NCI-H526 (cell line): ENCODE measurements at places on chromosomes 2 and 18.

DNA sequence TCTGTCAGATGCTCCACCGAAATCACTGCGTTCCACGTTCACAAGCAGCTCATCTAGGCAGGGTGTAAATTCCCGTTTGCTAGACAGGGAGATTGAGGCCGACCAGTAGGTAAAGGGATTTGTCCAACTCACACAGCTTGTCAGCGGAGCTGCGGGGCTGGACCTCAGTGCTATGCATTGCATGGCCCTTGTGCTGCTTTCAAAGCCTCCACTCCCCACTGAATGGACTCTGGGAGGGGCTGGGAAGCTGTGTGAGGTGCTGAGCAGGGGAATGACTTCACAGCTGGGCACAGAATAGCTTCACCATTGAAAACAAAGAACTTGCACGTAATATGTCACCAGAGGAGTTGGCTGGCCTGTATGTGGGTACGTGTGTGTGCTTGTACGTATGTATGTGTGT is 21.4 kb downstream of the CELF4 start:
- DNase-seq, result no peak

GRCh38 chr18:58525517-58525916 is 103.4 kb downstream of the ALPK2 start:
- no peak for DNase-seq

DNA sequence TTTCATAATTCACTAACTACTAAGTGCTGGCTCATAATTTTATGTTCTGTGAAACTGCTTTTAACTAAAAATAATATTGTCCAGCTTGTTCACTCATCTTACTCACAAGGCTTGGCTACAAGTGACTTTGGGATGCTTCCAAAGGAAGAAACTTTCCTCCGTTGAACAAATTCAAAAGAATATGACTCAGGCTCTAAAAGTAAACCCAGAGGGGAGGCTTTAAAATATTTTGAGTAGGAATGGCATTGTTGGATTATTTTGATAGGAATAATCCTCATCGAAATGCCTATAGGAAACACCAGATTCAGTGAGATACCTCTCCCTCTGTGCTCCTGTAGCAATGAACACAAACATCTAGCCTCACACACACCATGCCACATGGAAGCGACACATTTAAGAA is 25.2 kb upstream of the TLK1 start:
- DNase-seq, result no peak

GRCh38 chr2:85162746-85163301 is 29.6 kb downstream of the TCF7L1 start:
- no peak for DNase-seq

GRCh38 chr2:109229094-109229675 is 100.2 kb downstream of the SH3RF3 start:
- no peak for DNase-seq

GRCh38 chr2:130353291-130354138 is 2.3 kb upstream of the PTPN18 start:
- peak; percentile 66 for DNase-seq

DNA sequence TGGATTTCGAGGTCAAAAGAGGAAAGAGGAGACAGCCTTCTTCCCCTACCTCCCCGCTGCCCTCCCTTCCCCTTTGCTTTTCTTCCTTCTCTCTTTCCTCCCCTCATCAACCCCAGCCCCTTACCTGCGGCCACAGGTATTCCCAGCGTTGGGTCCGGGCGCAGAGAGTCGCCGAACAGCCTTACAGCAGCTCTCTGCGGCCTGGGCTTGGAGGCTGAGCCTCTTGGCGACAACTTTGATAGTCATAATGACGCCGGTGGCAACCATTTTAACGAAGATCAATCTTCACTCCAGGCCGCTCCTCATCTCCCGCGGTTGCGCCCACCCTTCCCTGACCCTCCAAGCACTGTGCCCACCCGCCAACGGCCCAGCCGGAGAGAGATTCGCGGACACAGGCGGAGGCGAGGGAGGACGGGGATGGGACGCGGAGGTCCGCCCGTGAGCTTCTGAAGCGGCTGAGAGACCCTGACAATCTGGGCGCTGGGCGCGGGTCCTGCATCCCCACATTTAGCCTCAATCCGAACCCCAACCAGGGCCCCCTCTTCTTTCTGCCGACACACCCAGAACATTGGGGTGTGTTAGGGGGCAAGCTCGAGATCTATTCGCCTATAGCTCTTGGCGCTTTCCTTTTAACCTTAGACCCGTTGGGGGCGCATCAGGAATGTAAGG is 1.5 kb upstream of the EVX2 start:
- DNase-seq, result peak; percentile 79
